NB4 (cell line): ENCODE measurements at places on chromosomes 11 and 22.
A peak's percentile ranks its signal among the peaks of the same experiment; 100 is the strongest.

DNA sequence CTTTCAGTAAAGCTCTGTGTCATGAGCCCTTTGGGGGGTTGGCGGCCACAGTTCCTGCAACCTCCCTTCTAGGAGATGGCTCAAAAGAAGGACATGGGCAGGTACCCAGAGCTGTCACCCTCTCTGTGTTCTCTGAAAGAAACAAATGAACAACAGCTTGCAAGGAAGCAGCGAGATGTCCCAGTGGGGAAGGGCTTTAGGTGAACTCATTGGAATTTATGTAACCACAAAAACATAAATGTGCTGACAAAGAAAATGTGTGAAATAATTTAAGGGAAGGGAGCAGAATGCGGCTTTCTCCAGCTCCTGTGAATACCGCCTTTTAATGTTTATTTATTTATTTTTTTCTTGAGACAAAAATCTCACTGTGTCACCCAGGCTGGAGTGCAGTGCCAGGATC lies 3.3 kb downstream of the PARVG start:
- DNase-seq: no peak

DNA sequence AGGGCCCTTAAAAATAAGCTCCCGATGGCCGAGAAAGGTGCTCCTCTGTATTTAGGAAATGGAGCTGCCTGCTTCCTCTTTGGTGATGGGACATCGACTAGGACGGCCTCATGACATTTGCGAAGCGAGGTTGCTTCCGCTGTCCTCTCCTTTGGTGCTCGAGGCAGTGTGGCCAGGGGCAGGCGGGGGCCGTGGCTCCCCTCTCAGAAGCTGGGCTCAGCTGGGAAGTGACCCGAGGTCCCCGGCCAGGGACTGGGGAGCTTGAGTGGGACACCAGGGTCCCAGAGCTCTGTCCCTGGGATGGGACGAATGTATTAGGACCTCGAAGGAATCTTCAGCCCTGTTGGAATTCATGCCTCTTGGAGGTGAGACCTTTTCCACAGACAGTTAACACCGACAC lies 151.1 kb downstream of the CTTN start:
- no peak for DNase-seq

DNA sequence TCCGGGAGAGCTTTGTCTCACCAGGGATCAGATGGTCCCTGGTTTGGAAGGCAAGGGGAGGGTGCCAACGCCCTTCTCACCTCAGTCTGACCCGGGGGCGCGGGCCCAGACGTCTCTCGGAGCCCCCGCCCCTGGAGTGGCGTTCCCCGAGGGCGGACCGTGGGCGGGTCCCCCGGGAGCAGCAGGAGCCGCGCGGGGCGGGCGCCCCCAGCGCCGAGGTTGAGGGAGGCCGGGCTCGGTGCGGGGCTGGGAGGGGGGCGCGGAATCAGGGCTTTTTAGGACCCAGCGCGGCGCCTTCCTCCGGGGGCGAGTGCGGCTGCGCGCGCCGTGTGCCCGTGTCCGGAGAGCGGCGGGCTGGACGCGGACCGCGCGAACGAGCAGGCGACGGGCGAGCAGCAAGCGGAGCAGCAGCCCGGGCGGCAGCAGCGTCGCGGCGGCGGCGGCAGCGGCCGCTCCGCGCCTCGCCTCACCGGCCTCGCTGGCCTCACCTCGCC lies at the start of gene KCNC1:
TSS of gene KCNC1 (plus strand) at position 364 of the 494 bp plus-strand sequence. CDS start 1,222 bp downstream, outside the sequence.
- no peak for DNase-seq

- DNase-seq: peak; percentile 55
These were observed 816 bp downstream of the PDE3B start for GRCh38 chr11:14644226-14645014.

- DNase-seq: no peak
These were observed 69.7 kb downstream of the ETS1 start for GRCh38 chr11:128517451-128518230.

DNA sequence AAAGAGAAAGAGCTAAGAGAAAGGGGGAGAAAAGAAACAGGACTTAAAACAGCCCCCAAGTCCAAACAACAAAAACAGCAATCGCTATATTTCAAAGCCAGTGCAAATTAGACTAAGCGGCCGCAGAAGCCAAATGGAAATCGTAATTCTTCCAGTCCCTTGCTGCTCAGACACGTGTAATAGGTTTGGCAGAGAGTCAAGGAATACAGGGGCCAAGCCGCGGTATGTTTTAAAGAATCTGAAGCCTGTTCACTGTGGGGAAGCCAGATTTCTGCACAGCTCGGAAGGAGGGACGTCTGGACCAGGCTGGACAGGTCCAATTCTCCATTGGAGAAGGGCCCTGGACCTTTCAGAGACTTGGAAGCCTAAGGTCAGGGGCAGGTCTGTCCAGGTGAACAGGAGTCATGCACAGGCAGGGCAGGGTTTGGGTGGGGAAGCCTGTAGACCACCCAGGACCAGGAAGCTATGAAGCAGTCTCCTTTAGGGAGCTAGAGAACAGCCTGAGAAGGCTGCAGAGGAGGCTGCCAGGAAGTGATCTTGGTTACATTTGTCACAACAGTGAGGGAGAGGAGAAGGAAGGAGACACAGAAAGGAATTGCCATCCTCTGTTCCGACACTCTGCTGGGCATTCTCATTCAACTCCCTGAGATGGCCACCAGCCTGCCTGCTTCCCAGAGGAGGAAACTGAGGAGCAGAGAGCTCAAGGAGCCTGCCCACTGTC lies 265.5 kb upstream of the ISX start:
- DNase-seq: no peak
